Activated CD4-positive, alpha-beta T cell treated with anti-CD3 and anti-CD28 coated beads, Interleukin-2, amount 50 U/mL, for 24 hours (primary cell): ENCODE measurements at places on chromosomes 2 and 18.

GRCh38 chr18:37698508-37699040 lies 133.0 kb upstream of the CELF4 start:
- no peak for DNase-seq

DNA sequence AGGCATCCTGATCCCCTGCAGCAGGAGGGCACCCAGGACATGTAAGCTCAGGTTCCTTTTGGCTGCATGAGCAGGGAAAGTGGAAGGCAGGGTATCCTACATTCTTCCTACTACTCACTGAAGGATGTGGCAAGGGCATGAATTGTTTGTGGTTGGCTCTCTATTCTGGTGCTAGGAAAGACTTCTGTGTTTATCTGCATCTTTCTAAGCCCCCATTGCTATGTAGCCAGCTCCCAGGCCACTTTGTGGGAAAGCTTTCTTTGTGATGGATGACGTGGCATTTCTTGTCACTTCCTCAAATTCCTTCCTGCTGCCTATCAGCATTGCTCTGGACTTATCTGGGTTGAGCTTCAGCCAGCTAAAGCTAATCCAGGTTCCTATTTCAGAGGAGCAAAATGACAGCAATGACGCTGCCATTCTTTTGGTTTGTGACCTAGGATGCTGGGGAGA lies 46.2 kb downstream of the MEIS1 start:
- DNase-seq, result no peak

DNA sequence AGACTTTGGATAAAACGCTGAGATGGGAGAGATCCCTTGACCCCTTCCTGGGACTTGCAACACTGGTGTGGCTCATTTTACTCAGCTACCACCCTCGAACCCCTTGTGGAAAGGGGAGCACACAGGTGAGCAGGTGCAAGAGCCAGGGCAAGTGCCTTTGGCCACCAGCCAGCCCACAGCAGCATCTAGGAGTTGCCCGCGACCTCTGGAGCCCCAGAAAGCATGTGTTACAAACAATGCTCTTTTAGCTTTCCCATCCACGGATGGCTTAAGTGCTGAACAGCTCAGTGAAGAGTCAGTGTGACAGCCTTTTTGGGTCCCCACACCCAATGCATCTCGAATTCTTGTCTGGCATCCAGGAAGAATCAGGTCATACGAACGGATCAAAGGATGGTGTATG lies 197.8 kb downstream of the MEMO1 start:
- DNase-seq, result no peak

DNA sequence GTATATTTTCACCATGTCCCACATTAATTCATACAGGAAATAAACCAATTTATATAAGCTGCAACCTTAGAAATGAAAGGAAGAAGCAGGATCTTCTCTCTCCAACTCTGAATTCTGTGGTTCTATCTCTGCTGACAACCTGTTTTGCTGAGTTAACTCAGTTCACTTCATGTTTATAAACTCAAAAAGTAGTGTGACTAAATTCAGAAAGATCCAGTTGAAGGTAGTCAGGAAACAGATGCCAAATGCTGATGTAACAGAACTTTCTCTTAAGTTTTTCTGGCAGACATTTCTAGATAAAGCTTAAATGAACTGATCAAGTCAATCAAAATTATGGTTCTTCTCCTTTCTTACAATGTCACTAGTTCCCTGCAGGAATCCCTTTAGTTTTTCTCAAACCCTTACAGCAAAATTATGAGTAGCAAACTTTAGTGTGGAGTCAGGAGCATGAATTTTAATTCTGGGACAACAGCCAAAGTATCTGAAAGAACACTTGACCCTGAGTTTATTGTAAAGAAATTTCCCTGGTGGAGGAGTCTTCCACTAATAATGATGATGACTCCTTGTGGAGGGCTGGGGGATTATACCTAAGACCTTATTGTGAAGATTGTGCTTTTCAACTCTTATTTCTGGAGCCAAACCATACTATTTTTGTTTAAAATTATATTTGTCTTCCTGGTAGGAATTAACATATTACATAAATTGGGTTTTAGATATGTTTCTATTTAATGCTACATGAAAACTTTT lies 216.9 kb downstream of the MYO3B start:
- no peak for DNase-seq

DNA sequence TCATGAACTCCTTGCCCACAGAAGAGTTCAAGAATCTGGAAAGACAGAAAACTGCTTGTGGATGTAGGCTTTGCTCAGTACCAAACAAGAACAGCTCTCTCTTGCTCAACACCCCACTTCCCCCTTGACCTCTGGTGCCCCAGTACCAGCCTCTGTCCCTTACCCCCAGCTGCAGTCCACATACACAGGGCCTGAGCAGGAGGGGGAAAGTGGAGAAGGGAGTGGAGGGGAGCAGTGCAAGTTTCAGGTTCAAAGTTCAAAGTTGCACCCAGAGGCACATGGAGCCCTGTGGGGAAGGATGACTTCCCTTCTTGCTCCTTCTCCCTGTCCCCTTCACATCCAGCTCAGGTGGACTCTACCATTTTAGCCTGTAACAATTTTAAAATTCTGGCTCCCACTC lies 61.1 kb upstream of the LPIN2 start:
- no peak for DNase-seq

GRCh38 chr2:25684577-25685473 lies 11.4 kb upstream of the DTNB start:
- DNase-seq, result no peak

DNA sequence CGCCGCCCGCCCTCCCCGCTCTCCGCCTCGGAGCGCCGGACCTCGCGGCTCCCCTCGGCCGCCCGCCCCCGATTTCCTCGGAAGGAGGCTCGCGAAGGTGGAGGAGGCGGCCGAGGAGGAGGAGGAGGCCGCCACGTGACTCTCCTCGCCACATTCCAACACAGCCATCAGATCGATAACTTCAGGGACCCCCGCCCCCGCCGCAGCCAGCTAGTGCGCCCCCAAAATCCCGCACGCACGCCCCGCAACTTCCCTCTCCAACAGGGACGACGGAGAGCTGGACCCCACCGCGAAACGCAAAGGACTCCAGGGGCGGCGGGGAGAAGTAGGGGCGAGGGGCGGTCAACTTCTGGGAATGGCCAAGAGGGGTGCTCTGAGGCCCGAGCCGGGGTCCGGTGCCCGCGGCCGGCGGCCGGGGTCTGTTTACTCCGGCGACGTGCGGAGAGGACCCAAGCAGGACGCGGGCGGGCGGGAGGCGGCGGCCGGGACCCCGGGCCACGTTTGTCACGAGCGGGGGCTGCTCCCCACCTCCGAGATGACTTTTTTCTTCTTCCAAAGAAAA lies 2.0 kb downstream of the ZNF521 start:
- no peak for DNase-seq

DNA sequence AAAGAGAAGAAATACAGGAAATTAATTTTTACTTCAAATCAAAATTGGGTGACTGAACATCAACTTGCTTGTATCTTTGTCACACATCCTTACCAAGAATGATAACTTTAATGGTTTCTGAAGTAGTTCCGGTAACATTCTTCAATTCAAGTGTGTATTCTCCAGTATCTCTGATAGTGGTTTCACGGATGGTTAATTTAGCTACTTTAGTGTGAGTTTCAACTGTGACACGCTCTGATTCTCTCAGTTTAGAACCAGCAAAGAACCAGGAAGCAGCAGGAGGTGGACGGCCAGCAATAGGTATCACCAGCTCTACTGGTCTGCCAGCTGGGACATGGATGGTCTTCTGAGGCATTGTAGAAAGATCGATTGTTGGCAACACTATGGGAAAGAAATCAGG lies 62.3 kb downstream of the PLEKHA3 start:
- no peak for DNase-seq

- no peak for DNase-seq
Measured at GRCh38 chr2:161569401-161569800, 54.8 kb upstream of the SLC4A10 start.

DNA sequence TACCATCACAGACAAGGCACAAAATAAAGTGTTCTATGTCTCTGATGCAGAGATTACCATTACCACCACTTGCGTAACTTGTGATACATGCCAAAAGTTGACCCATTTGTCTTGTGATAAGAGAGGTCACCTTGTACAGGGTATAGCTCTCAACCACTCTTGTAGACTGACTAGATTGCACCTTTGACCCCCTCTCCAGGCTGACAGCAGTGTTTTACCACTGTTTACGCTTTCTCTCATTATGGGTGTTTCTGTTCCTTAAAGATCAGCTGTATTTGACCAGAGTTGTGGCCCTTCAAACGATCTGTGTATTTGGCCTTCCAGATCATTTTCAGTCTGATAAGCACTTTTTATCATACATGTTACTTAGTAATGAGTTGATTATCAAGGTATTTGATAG lies 215.7 kb upstream of the HNMT start:
- no peak for DNase-seq

GRCh38 chr2:214575030-214575429 lies 164.2 kb downstream of the VWC2L start:
- DNase-seq, result no peak

- no peak for DNase-seq
Measured at GRCh38 chr2:201450954-201451291, 335 bp downstream of the TRAK2 start.

GRCh38 chr2:198312596-198313483 lies 508.4 kb downstream of the PLCL1 start:
- no peak for DNase-seq

DNA sequence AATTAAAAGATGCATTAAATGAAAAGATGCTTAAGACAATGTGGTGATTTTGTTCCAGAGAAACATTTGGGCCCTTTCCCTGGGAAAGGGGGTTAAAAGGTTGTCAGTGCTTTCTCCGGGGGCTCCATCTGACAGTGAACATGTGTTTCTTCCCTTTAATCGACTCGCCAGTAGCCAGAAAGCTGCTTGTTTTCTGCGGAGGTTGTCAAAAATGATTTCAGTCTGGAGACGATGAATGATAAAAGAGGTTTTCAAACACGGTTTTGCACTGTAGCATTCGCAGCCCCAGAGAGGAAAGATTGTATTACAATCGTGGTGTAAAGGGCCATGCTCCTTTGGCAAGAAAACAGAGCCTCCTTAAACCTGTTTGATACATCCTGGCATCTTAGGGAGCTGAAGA lies 111.5 kb upstream of the MEIS1 start:
- DNase-seq, result no peak

DNA sequence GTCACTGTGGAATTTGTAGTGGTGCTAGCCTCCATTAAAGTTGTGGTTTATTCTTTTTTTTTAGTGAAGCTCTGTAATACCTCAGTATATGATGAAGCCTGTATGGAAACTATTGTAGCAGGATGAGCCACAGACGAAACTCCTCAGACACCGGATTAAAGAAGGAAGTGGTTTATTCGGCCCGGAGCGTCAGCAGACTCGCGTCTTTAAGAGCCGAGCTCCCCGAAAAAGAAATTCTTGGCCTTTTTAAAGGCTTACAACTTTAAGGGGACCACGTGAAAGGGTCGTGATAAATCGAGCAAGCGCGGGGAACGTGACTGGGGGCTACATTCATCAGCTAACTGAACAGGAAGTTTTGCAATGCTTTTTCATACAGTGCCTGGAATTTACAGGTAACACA lies 8.1 kb upstream of the CCL20 start:
- no peak for DNase-seq

DNA sequence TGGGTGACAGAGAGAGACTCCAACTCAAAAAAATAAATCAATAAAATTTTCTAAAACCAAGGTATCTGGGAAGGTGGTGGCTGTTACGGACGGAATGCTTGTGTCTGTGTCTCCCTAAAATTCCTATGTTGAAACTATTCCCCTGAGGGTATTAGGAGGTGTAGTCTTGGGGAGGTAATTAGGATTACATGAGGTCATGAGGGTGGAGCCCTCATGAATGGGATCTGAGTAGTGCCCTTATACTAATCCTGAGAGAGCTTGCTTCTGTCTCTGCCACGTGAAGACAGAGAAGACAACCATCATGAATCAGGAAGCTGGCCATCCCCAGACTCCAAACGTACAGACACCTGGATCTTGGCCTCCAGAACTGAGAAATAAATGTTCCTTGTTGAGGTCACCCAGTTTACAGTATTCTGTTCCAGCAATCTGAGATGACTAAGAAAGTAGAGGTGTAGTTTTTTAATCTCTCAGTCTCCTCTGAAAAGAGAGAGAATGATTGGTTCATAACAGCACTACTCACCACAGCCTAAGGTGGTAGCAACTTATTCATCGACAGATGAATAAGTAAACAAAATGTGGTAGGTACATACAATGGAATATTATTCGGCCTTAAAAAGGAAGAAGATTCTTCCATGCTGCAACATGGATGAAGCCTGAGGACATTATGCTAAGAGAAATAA lies 38.4 kb downstream of the TGFBRAP1 start:
- DNase-seq, result no peak

GRCh38 chr18:44881461-44882162 lies 200.9 kb downstream of the SETBP1 start:
- no peak for DNase-seq

- no peak for DNase-seq
Measured at GRCh38 chr2:28620801-28621171, 124.9 kb downstream of the PLB1 start.

DNA sequence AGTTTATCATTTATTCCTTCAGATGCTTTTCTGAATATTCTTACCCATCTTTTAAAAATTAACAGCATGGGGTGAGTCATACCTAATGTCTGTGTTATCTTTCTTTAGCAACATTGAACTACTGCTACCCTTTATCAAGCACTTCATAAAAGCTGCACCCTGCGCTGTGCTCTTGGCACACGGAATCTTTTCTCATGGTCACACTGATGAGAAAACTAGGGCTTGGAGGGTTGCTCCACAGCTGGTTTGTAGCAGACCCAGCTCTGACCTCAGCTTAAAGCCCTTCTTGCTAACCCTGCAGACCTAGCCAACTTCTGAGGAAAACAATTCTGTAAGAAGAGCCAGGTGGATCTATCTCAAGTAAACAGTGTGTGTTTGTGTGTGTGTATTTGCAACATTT lies 106.3 kb downstream of the RNF144A start:
- DNase-seq, result no peak

- DNase-seq, result no peak
Measured at GRCh38 chr2:179521944-179522343, 257.3 kb upstream of the SESTD1 start.

GRCh38 chr2:33011941-33012340 lies 65.2 kb downstream of the LTBP1 start:
- no peak for DNase-seq

- no peak for DNase-seq
Measured at GRCh38 chr2:135916207-135916606, 40.0 kb upstream of the MCM6 start.

- DNase-seq, result no peak
Measured at GRCh38 chr2:147231081-147231480, 613.7 kb upstream of the ACVR2A start.

- no peak for DNase-seq
Measured at GRCh38 chr2:218642786-218643185, 16.6 kb downstream of the ZNF142 start.

GRCh38 chr2:186733414-186733813 lies 39.6 kb downstream of the FAM171B start:
- DNase-seq, result no peak

GRCh38 chr2:142980246-142981068 lies 103.0 kb downstream of the KYNU start:
- DNase-seq, result no peak

GRCh38 chr18:65235966-65236624 lies 514.7 kb upstream of the CDH7 start:
- no peak for DNase-seq

DNA sequence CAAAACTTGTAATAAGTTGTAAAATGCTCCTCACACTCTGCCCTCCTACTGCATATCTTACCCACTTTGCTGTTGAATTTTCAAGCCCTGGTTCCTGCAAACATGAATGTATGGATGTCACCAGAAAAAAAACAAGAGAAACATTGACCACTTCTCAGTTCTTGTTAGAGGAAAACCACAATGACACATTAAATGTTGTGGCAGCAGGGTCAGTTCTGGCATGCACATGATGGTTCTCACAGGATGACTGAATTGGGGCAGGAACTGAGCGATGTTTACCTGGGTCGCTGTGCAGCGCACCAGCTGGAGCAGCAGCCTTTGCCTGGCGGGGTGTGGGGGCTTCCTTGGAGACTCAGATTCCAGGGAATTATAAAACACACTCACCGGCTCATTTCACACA lies 14.0 kb upstream of the PRKCE start:
- DNase-seq, result no peak
